Central memory CD8-positive, alpha-beta T cell (primary cell): ENCODE measurements at places on chromosomes 6 and 20.

DNA sequence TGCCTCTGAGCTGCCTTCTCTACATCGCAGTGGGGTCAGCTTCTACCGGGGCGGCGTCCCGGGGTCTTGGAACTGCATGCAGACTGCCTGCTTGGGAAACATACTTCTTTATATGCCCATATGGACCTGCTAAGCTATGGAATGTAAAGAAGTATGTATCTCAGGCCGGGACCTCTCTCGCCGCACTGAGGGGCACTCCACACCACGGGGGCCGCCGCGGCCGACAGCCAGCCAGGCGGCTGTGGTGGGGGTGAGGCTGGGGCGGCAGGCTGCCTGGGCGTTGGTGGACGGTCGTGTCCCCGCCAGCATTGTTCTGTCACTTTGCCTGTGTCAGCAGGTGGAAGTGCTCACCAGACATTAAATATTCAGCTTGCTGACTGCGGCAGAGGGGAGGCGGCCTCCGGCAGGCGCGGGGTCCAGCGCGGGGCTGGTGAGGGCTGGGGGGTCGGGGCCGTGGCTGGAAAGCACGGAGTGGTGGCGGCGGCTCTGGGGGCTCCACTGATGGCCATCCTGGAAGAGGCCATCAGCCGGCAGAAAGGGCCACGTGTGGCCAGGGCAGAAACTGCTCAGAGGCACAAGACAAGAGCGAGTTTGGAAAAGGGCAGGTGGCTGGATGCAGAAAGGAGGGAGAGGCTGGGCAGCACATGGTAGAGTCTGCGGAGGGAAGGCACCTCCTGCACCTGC is 78.6 kb upstream of the GATA5 start:
- DNase-seq, result no peak

GRCh38 chr20:35311409-35311808 is 19.2 kb upstream of the FAM83C start:
- DNase-seq, result no peak

DNA sequence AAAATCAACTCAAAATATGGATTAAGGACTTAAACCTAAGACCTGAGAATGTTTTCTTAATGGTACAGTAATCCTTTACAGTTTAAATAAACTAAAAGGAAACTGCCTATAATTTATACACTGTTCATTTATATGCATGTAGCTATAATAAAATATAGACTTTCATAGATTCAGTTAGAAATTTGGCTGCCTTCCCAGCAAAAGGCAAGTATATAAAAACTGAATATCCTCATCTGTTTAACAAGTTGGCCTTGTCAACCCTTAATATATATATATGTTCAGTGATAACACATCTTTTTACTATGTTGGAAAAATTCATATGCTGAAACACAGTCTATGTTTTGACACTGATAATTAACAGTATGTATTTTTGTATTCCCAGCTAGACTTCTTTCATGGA is 123.1 kb downstream of the GRIK2 start:
- DNase-seq, result no peak

DNA sequence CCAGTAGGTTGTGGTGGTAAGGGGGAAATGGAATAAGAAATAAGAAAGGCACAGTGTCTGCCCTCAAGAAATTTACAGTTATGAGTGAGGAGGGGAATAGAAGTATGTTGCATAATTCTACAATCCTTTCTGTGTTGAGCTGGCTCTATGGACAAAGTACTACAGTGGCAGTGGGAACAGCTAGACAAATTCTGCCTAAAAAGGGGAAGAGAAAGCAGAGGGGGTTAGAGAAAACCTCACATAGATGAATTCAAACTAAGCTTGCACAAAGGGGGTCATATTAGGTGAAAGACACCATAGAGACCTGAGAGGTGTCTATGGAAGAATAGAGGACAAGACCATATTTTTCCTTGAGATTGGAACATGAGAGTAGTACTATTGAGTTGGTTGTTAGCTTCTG is 146.9 kb upstream of the VGLL2 start:
- no peak for DNase-seq

DNA sequence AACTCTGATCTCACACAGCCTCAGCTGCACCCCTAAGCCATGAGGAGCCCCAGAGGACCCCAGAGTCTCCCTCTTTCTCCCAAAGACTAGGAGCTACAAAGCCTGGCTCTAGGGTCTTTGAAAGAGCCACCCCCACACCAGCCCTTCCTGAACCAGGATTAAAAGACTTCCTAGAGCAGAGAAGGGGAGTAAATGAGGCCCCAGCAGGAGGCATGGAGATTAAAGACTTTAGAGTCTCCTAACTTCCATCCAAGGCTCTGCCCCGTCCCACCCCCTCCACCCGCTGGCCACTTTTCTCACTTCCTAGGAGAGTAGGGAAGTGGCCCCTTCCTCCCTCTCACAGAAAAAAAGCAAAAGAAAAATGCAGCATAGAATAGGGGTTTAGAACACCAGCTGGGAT is 1.7 kb downstream of the PREX1 start:
- no peak for DNase-seq

DNA sequence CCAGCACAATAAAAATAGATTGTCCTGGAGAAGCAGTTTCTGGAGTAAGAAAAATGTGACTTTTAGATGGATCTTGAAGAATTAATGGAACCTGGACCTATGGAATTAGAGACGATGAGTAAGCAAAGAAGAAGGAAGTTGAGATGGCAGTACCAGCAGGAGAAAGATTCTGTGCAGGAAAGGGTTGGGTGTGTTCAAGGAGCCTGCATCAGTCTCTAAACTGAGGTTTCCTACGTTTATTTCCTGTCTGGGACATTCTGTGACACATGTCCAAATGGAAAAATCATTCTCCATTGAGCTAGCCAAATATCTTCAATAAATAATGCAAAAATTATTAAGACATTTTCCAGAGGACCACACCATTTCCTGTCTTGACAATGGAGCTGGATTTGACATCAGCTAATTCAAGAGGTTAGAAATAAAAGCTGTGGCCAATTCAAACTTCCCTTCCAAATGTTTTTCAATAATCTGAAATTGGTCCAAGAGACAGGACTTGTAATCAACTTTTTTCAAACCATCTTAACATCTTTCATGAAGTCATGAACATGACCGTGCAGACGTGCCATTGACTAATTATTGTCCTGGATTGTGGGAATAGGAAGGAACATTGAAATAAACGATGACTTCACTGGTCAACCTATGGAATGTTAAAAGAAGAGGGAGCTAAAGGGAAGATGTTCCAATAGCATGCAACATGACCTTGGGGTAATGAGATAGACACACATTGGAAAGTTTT is 198.3 kb downstream of the ZNF217 start:
- DNase-seq, result no peak

DNA sequence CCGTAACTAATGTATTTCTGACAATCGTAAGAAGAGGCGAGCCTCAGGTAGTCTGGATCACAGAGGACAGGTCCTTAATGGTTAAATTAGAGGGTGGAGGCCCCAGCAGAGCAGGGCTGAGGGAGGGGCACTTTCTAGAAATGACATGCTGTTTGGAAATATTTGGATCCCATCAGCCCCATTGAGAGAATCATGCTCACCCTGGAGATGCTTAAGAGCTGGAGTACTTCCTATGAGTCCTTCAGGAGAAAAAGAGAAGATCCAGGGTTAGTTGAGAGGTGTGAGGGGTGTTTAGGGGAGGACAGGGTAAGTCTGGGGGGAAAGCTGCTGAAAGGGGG is 123.0 kb downstream of the TCP11 start:
- no peak for DNase-seq

DNA sequence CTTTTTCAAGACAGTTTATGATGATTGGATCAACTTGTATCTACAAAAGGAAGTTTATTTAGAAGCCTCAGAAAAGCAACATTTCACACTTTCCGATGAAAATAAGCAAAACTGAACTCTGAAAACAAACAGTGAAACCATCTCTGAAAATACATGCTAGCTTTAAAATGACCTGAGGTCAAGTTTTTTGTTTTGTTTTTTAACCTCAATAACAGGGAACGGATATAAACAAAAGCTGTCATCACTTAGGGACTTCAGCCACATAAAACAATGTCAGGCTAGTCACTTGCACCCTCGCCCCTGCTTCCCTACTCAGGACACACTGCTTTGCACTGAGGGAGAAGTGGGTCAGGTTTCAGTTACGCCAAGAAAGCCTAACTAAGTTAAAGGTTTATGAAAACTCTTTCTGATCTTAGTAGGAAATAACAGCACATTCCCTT is 11.6 kb downstream of the BACH2 start:
- no peak for DNase-seq

- no peak for DNase-seq
Measured at GRCh38 chr6:56416247-56416646, 168.9 kb upstream of the COL21A1 start.

DNA sequence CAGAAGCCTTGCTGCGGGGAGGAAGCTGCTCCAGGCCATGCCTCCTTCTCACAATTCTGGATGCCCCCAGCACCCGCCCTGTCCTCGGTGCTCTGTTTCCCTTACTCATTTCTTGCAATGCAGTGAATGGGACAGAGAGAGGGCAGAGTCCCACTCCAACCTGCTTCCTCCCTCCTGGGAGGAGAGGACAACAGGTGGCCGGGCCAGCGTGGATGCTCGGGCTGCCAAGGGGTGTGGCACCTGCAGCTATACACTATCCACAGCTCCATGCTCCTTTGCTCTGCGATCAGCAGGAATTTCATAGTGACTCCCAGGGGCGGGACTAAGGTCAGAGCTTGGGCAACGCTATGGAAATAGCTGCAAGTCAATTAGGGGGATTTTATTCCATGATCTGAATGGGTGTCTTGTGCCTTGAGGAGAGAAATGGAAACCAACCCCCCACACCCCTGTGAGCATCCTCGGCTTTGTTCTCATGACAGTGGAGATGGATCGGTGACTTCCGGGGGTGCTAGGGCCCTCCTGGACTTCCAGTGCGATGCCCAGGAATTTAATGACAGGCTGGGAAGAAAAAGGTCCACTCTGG is 192.5 kb downstream of the MYLK4 start:
- DNase-seq, result no peak

GRCh38 chr6:125859727-125860126 is 69.0 kb downstream of the NCOA7 start:
- no peak for DNase-seq

GRCh38 chr20:40960521-40960956 is 68.1 kb upstream of the TOP1 start:
- no peak for DNase-seq

- no peak for DNase-seq
Measured at GRCh38 chr6:81486234-81486633, 266.2 kb downstream of the TENT5A start.

GRCh38 chr6:138161338-138162110 is at the start of gene ARFGEF3:
Gene ARFGEF3 (plus strand): TSS chr6:138161939. CDS start chr6:138162087, 148 bp downstream.
- no peak for DNase-seq

DNA sequence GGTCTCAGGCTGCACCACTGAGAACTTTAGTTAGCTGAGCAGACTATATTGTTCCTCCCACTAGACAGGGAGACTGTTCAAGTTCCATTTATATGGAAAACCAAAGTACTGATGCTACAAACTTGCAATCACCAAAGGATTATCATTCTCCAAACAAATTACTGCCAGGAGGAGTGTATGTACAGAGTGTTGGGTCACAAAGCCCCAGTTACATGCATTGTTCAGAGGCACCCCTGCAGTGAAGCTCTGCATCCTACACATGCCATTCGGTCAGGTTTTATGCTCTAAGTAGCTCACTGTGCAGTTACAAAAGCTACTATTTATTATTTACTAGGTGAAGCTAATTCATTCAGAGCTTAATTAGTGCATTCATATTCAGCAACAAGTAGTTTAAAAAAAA is 75.8 kb downstream of the SMLR1 start:
- DNase-seq, result no peak

- no peak for DNase-seq
Measured at GRCh38 chr20:60372822-60373221, 414.6 kb downstream of the CDH26 start.

- no peak for DNase-seq
Measured at GRCh38 chr20:55632592-55632991, 372.7 kb downstream of the CBLN4 start.
